ENCODE measurements at places on chromosomes 16 and 17. TPM values are rescaled to one million over a fixed set of nuclear protein-coding genes. Genes with fewer than 3 reads are reported as not detected.

DNA sequence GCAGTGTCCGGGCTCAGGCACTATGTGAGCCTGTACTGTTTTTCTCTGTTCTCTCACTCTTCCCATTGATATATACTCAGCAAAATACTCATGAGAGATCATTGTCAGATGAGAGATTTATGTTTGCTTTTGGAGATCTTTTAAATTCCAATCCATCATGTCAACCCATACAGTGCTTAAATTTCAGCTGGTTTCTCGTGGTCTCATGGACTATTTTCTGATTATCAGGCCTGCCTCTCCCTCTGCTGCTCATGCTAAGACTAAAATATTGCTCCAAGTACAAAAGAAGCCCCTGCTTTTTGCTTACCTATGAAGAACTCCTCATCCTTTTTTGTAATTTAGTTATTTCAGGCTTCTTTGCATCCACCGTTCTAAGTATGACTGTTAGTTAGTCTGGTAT lies 547.2 kb downstream of the KCNJ2 start:
- no peaks in the 10 kb centered on the region for H3K27me3 ChIP-seq
- H3K36me3 ChIP-seq: no peaks in the 10 kb centered on the region
- DNase-seq: no peak
- no peak overlapping the region for H3K4me3 ChIP-seq

DNA sequence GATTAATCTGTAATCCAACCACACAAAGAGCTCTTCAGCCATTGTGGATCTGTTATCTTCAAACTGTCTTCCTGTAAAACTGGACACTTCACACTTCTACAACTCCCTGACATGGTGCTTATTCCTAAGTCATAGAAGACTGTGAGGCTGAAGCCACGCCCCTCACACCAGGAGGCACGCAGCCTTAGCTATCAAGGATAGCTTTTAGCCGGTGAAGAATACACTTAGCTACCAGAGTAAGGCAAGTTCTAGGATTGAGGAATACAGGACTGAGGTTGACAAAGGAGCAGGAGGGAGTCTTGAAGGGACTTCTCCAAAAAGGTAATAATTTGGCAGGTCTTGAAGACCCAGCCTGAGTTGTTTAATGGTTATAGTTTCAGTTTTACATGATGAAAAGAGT lies 79.8 kb upstream of the GAS7 start:
- no peaks in the 10 kb centered on the region for H3K4me1 ChIP-seq
- no peak overlapping the region for H3K27ac ChIP-seq
- H3K36me3 ChIP-seq: no peaks in the 10 kb centered on the region
- H3K4me3 ChIP-seq: no peak overlapping the region

- no peaks in the 10 kb centered on the region for H3K27me3 ChIP-seq
- H3K36me3 ChIP-seq: no peaks in the 10 kb centered on the region
- no peak overlapping the region for H3K4me3 ChIP-seq
- no peak for DNase-seq
- no peaks in the 10 kb centered on the region for H3K4me1 ChIP-seq
- H3K27ac ChIP-seq: no peak overlapping the region
Observed at GRCh38 chr16:64865069-64865696, 256.7 kb downstream of the CDH11 start.

The CNGB1 gene
- not detected for total RNA-seq

The CA5A gene
- not detected for total RNA-seq

The SLC16A6 gene
- 5.8 TPM for total RNA-seq

The PSMB3 gene
- 92.1 TPM for total RNA-seq

The RGS11 gene
- total RNA-seq: not detected

DNA sequence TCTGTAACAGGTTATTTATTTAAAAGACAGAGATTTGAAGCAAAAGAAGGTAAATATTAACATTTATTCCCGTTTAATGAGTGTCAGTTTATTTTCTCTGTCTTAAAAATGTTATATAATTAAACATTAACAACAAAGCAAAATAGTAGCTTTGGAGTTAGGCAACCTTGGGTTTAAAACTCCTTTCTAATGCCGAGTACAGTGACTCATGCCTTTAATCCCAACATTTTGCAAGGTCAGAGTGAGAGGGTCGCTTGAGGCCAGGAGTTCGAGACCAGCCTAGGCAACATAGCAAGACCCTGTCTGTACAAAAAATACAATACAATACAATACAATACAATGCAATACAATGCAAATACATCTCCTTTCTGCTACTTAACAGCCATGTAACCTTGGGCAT lies 128.7 kb downstream of the CHD9 start:
- no peaks in the 10 kb centered on the region for H3K4me1 ChIP-seq
- H3K36me3 ChIP-seq: no peaks in the 10 kb centered on the region
- H3K4me3 ChIP-seq: no peak overlapping the region
- H3K27ac ChIP-seq: no peak overlapping the region

- H3K36me3 ChIP-seq: peaks cover 24% of the 10 kb centered on the region
- H3K27ac ChIP-seq: peak overlapping the region; percentile 89
- H3K27me3 ChIP-seq: no peaks in the 10 kb centered on the region
- peaks cover 30% of the 10 kb centered on the region for H3K4me1 ChIP-seq
Observed at GRCh38 chr16:89720551-89720812, 216 bp downstream of the VPS9D1 start.

DNA sequence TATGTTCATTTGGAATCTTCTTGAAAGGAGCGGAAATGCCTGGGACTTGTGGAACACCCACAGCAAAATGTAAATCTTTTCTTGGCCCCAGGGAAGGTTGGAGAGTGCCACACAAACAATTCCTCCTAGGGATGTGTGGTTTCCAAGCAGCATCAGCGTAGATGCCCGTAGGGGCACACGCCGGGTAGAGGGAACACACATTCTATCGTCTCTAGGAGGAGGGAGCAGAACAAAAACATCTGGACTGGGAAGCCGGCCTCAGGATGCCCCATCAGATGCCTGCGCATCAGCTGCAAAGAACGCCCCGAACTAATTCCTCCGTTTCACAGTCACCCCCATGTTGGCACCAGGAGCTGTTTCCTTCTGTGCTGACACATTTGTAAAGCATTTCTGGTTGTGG lies 357.9 kb upstream of the ZFHX3 start:
- H3K27ac ChIP-seq: no peak overlapping the region
- no peaks in the 10 kb centered on the region for H3K27me3 ChIP-seq
- no peak overlapping the region for H3K4me3 ChIP-seq
- no peak for DNase-seq
- no peaks in the 10 kb centered on the region for H3K36me3 ChIP-seq

DNA sequence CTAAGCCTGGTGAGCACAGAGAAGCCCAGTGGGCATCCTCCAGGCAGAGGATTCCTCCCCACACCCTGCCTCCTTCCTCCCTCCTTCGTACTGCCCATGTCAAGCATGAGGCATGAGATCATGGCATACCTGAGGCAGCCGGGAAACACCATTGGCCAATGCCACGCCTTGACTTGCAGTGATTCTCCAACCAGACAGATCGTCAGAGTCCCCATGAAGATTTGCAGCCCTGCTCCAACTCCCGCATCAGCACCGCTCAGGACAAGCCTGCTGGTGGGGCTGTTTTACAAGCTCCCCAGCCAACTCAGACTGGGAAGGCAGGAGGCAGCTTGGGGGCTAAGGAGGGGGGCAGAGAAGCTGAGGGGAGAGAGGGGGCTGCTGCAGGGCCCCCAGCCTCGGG lies 2.9 kb upstream of the KRT16 start:
- DNase-seq: no peak
- no peak overlapping the region for H3K27ac ChIP-seq
- H3K27me3 ChIP-seq: no peaks in the 10 kb centered on the region
- no peaks in the 10 kb centered on the region for H3K36me3 ChIP-seq

GRCh38 chr17:72299100-72299499 lies 178.3 kb downstream of the SOX9 start:
- H3K4me3 ChIP-seq: no peak overlapping the region
- H3K27ac ChIP-seq: no peak overlapping the region
- no peak for DNase-seq
- no peaks in the 10 kb centered on the region for H3K36me3 ChIP-seq

- peak overlapping the region; percentile 93 for H3K4me3 ChIP-seq
- H3K36me3 ChIP-seq: peaks cover 9% of the 10 kb centered on the region
- H3K4me1 ChIP-seq: peaks cover 13% of the 10 kb centered on the region
- DNase-seq: no peak
Observed at GRCh38 chr16:2206420-2206779, 1.1 kb downstream of the MLST8 start.

DNA sequence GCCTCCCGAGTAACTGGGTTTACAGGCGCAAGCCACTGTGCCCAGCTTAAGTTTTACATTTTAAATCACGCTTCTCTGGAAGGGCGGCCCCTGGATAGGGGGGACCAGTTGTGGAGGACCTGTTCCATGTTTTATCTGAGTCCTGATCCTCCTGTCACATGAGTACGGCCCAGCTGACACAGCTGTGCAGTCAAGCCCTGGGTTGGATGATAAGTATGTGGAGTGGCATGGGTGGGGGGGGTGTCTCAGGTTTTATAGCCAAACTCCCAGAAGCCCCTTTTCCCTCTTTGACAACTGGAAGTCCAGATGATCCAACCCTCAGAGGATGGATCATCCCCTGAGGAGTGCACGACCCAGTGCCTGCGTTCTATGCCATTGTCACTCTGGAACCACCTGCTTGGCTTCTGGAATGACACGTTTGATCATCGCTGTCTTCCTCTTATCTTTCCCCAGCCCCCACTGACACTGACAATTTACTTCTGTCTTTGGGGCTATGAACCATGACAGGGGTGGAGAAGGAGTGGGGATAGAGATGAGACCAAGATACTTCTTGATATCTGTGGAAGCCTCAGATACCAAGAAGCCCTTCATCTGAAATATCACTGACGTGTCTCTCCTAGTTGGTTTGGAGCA lies 191.2 kb downstream of the MSI2 start:
- no peaks in the 10 kb centered on the region for H3K36me3 ChIP-seq
- no peak for DNase-seq
- H3K27me3 ChIP-seq: no peaks in the 10 kb centered on the region
- H3K4me3 ChIP-seq: no peak overlapping the region
